ENCODE measurements at places on chromosomes 2 and 18. TPM values are rescaled to one million over a fixed set of nuclear protein-coding genes. Genes with fewer than 3 reads are reported as not detected.

CDH19 gene
- not detected for total RNA-seq

TXNDC2 gene
- total RNA-seq: not detected

MOCOS gene
- total RNA-seq: 1.2 TPM

TET3 gene
- 10.8 TPM for total RNA-seq

LHCGR gene
- total RNA-seq: not detected

PROKR1 gene
- not detected for total RNA-seq

ACKR3 gene
- 23.9 TPM for total RNA-seq

UPP2 gene
- total RNA-seq: not detected

TMEM237 gene
- total RNA-seq: 44.0 TPM

MC4R gene
- not detected for total RNA-seq

FIGN gene
- 1.2 TPM for total RNA-seq

ITPRIPL1 gene
- total RNA-seq: 0.99 TPM

MDH1B gene
- total RNA-seq: 0.14 TPM

SLC40A1 gene
- total RNA-seq: 0.79 TPM

SLC9A2 gene
- 0.07 TPM for total RNA-seq

TEX44 gene
- total RNA-seq: not detected

MRPL30 gene
- total RNA-seq: 33.0 TPM

CROCC2 gene
- total RNA-seq: not detected

KIAA2012 gene
- total RNA-seq: not detected

ARHGEF4 gene
- total RNA-seq: 78.5 TPM

SS18 gene
- total RNA-seq: 59.1 TPM
